Ecto neural progenitor cell (in vitro differentiated cells): ENCODE measurements at places on chromosomes 7 and 10.

DNA sequence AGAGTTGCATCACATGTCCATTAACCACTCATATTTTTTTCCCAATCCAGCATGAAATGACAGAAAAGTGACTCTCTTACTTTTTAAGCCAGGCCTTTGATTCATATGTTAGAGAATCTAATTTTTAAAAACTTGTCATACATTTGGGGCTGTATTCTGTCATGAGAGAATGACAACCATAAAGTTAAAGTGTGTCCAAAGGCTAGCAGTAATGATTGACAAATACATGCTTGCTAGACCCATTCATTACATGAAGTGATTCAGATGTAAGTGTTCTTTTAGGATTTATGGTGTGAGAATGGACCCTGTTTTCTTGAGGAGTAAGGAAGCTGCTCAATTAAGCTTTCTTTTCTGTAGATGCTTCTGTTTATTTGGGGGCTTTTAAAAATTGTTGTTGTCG, 75.4 kb downstream of the CSTF2T start:
- DNase-seq: no peak

- no peak for DNase-seq
Observed at GRCh38 chr7:88202799-88203198, 17.0 kb downstream of the SRI start.

- no peak for DNase-seq
Observed at GRCh38 chr7:18494821-18495408, 634 bp upstream of the HDAC9 start.

DNA sequence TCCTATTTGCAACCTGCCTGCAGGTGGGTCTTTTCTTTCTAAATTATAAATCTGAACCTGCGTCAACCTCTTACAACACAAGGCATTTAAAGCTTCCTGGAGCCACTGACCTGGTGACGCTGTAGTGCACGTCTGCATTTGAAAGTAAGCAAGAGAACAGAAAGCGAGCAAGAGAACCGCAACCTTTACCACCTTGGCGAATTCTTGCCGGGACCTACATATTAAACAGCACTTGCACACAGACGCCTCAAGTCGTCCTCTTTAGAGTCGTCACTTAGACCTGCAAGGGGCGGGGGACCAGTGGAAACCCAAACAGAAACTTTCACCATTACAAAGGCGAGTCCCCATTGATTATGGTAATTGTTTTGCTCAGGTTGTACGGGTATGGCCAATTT, 9.5 kb downstream of the GLI3 start:
- no peak for DNase-seq

GRCh38 chr10:31467791-31468535, 148.9 kb downstream of the ZEB1 start:
- DNase-seq: no peak

- DNase-seq: no peak
Observed at GRCh38 chr7:100433276-100433591, 3.1 kb downstream of the PPP1R35 start.

- no peak for DNase-seq
Observed at GRCh38 chr7:35680403-35681013, 14.4 kb downstream of the HERPUD2 start.

DNA sequence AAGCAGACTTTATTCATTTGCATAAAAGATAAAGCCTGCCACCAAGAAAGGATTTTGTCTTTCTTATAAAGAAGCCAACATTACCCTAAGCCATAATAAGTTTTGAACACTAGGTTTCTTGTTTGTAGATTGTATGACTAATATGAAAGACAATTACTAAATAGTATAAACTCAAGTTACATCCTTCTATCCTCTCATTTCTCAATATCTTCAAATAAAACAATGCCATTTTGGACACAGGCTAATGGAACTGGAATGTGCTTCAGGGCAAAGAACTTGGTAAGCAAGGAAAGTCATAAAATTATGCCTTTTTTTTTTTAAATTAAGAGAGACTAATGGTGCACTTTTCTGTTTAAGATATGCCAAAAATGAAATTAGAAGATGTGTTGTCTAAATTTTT, 137.7 kb downstream of the DKK1 start:
- DNase-seq: no peak

GRCh38 chr10:6141296-6142151, 52.7 kb downstream of the RBM17 start:
- no peak for DNase-seq

DNA sequence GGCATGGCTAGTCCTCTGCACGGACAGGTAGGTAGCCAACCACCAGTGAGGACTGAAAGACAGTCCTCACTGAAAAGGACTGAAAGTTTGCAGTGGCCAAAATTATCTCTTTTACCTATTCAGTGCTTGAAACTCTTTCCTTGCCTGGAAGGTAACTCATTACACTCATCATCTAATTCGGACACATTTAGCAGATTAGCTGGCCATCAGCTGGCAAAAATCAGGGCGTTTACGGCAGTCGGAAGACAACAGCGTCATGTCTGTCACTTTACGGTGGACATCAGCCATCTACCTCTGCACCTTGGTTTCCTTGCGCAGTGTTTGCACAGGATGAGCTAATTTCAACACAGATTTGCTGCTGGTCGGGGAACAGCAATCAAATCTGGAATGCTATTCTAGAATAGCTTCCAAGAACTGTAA, 740 bp downstream of the ANXA7 start:
- DNase-seq: no peak

DNA sequence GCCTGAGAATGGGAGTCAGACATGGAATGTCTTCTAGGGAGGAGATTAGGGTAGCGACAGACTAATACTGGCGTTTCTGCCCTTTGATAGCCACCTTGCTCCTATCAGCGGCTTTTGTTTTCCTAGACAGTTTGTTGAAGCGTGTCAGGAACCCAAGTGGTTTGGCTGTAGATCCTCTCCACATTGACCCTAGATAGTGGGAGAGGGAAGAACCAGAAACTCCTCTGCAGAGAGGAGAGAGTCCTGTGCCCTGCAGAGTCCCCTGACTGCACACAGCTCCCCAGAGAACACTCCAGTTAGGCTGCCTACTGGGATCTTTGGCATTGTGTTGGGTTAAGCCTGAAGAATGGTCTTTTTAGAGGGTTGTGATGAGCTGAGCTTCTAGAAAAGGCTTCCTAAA, 2.4 kb downstream of the MEPCE start:
- no peak for DNase-seq
